ENCODE measurements at places on chromosomes 2 and 18. TPM values are rescaled to one million over a fixed set of nuclear protein-coding genes. Genes with fewer than 3 reads are reported as not detected.

Gene CABLES1
- 19.1 TPM for total RNA-seq

Gene PLCD4
- total RNA-seq, result 0.29 TPM

Gene IL18R1
- total RNA-seq, result 0.72 TPM

Gene ANKRD30BL
- not detected for total RNA-seq

Gene AP1S3
- 26.3 TPM for total RNA-seq
